ENCODE measurements at places on chromosomes 12 and 14.

GRCh38 chr12:116818341-116818856 lies 62.8 kb downstream of the HRK start:
- peak; percentile 4 for DNase-seq

- DNase-seq, result no peak
Observed at GRCh38 chr14:70254476-70254961, 65.8 kb upstream of the SLC8A3 start.

GRCh38 chr12:93319523-93320050 lies 58.1 kb upstream of the NUDT4 start:
- DNase-seq, result no peak

DNA sequence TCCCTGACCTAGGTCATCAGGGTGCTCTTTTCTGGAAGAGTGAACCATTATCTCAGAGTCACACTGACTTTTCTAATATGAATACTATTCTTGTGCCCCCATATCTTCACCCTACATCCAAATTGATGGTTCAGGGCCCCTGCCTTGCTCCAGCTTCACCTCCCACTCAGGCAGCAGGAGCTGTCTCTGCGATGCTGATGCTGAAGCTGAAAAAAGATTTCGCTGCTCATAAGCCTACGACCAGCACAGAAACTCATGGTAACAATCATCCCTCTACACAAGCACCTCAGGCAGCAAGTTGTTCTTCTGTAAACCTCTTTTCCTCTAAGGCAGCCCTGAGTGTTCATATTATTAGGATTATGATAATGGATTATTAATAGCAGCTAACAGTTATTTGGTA lies 3.2 kb downstream of the ARF3 start:
- DNase-seq, result no peak

DNA sequence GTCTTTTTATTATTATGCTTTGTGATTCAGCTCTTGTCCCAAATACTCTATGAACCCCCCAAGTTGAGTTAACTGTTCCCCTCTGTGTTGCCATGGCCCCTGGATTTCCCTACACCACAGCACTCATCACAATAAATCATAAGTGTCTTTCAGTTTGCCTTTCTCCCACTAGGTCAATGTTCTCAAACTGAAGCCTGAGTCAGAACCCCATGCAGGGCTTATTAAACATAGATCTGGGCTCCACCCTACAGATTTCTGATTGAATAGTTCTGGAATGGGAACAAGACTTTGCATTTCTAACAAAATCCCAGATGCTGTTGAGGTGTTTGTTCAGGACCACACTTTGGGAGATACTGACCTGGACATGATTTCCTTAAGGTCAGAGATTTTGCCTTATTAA lies 199.4 kb downstream of the TBX5 start:
- DNase-seq, result no peak

GRCh38 chr12:64991121-64991611 lies 129.9 kb downstream of the WIF1 start:
- DNase-seq, result no peak

GRCh38 chr14:75064205-75064567 lies 362 bp upstream of the ACYP1 start:
- DNase-seq, result no peak

- DNase-seq, result no peak
Observed at GRCh38 chr14:31529053-31529452, 32.2 kb upstream of the NUBPL start.

DNA sequence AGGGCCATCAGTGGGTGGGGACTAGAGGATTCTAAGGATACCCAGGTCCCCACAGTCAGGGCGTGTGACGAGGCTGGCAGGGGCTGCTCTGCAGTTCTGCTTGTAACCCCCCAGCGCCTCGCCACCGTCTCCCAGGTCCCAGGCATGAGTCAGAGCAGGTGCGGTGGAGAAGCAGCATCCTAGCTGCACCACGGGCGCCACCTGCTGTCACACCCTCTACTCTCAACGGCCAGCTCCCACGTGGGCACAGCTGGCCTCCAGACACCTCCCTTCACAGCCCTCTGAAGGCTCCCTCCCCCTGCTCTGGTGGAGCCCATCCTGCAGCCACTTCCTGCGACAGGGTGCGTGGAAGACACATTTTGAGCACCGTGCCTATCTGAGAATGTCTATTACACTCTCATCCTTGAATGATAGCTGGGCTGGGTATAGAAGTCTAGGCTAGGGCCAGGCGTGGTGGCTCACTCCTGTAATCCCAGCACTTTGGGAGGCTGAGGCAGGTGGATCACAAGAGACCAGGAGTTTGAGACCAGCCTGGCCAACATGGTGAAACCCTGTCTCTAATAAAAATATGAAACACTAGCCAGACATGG lies 6.9 kb upstream of the NUDT14 start:
- DNase-seq, result no peak

- DNase-seq, result peak; percentile 43
Observed at GRCh38 chr12:57046947-57047890, 2.7 kb downstream of the MYO1A start.

DNA sequence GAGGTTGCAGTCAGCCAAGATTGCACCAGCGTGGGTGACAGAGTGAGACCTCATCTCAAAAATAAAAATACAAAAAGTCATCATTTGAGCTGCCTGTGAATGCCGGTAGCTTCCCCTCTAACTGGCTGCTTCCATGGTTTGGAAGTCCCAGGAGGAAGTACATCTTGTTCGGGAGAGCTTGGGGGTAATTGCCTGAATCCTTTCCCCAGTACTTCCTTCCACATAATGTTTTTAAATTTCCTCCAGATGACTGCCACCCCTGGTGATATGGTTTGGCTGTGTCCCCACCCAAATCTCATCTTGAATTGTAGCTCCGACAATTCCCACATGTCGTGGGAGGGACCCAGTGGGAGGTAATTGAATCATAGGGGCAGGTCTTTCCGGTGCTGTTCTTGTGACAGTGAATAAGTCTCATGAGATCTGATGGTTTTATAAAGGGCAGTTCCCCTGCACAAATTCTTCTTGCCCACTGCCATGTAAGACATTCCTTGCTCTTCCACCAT lies 87.2 kb downstream of the SPRING1 start:
- DNase-seq, result no peak

GRCh38 chr12:8581098-8581784 lies 31.4 kb downstream of the AICDA start:
- no peak for DNase-seq

GRCh38 chr12:76226397-76226796 lies 121.8 kb downstream of the BBS10 start:
- no peak for DNase-seq

DNA sequence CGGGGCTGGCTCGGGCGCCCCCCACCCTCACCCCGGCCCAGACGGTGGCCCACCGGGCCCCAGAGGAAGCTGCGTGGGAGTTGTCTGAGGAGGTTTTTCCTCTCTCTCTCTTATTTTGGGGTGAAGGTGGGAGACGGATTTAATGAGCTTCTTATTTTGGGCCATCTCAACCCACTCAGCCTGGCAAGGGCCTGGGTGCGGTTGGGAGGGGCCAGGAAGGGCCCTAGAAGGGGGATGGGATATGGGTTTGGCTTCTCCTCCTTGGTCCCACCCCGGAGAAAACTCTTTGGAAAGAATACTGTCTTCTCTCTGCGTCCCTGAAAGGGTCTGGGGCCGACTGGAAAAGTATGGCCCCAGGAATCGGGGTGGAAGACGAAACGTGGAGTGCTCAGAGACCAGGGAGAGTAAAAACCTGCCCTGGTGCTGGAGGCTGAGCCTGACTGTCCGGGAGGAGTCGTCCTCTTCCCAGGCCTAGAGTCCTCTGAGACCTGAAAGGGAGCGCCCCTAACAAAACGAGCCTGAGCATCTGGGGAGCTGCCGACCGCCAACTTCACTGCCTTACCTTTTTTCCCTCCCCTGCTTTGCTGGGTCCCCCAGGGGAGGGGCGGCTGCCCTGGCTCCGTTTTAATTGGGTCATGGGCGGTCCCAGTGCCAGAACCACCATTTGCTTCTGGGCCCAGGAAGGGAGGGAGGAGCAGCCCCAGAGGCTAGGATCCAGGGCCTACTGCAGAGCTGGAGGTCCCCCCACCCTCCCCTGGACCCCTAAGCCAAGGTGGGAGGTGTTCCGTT lies 1.6 kb downstream of the MMP14 start:
- no peak for DNase-seq

GRCh38 chr12:128076188-128076587 lies 190.8 kb upstream of the TMEM132C start:
- DNase-seq, result no peak

- no peak for DNase-seq
Observed at GRCh38 chr12:106978035-106978800, 8.7 kb downstream of the MTERF2 start.

DNA sequence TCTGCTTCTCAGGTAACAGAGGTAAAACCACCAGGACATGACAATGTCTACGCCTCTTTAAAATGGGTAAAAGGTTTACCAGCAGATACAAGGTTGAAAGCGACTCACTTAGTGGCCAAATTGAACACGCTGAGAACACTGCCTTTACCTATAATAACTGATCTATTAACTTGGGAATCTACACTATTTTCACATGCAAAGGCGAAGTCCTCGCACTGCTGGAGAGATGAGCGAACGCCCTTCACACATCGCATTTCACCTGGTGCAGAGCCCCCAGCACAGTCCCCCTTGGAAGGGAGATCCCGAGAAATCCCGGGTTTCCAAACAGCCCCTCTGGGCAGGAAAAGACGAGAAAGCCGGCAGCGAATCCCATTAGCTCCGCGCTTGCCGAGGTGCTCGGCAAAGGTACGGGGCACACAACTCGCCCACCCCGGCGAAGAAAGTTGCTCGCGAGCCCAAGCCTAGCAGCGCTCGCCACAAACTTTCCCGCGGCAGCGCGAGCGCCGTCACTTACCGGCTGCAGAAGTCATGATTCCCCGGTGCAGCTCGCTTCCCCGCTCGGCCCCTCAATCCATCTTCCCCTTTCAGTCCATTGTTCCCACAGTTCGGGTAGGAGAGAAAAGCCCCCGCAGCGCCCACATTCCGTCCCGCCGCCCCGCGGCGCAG lies 423 bp downstream of the FGD6 start:
- DNase-seq, result peak; percentile 23

- no peak for DNase-seq
Observed at GRCh38 chr14:83847102-83847501, 1682.8 kb upstream of the FLRT2 start.

- no peak for DNase-seq
Observed at GRCh38 chr12:126182619-126183236, 1117.5 kb downstream of the AACS start.

- no peak for DNase-seq
Observed at GRCh38 chr14:96638041-96638855, 136.1 kb downstream of the PAPOLA start.

- DNase-seq, result peak; percentile 62
Observed at GRCh38 chr12:55830601-55831446, 1.4 kb upstream of the DNAJC14 start.

GRCh38 chr14:32256576-32256975 lies 53.5 kb upstream of the RNU6-8 start:
- no peak for DNase-seq

DNA sequence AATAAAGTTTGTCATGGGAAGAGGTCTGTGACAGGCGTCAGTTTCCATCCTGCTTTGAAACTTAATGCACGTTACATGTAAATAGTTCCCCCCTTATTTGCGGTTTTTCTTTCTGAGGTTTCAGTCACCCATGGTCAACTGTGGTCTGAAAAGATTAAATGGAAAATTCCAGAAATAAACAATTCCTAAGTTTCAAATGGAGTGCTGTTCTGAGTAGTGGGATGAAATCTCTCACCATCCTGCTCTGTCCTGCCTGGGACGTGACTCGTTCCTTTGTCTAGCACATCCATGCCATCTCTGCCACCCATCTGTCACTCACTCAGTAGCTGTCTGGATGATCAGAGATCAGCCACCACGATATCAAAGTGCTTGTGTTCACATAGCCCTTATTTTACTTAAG lies 51.3 kb upstream of the DICER1 start:
- no peak for DNase-seq

- DNase-seq, result peak; percentile 82
Observed at GRCh38 chr12:67648521-67649260, at the start of gene DYRK2. Gene DYRK2, plus strand, starts transcription at chr12:67648745. Its CDS starts 389 bp downstream, at chr12:67649134.

DNA sequence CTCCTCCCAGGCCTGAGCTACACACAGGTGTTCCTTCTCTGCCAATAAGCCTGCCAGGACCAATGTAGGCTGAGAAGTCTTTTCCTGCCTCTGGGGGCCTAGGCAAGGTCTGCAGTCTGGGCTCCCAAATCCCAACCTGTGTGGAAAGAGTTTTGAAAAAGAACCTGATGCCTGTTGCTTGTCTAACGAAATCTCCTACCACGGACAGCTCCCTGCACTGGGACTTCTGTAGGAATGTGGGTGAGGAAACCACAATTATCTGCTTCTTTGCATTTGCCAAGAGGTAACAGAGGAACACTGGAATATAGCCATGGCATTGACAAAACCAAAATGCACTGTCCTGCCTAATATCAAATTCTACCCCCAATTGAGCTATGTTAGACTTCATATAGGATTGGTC lies 877.0 kb upstream of the TMEM132C start:
- no peak for DNase-seq

DNA sequence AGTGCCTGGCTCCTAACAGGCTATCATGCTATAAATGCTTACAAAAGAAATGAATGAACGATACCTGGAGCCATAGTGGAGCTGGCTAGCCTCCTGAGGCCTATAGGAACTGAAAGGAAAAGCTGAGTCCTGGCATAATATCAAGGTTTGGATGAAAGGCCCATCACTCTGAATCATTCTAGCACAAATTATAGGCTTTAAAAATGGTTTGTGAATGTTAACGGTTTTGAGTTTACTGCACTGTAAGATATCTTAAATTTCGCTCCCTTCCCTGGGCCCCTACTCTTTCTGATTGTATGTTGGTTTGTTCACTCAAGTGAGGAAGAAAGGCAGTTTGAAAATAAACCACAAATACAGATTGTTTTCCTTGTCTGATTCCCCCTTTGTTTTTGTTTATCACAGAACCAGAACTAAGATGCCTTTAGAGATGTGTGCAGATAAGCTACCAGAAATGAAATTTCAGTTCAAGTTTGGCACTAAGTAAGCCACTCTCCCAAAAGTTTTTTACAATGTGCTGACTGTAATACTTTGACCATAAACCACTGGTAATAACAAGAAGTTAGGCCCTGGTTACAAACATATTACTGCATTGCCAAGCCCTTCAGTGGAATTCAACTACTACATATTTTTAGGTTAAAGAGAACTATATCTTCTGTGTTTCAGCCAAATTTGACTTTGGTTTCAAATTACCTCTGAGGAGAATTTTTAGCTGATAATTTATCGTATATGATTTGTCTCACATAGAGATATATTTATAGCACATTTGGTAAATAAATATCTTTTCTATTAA lies 89.5 kb downstream of the ALX1 start:
- DNase-seq, result no peak

- DNase-seq, result no peak
Observed at GRCh38 chr14:93155667-93156066, 29.0 kb downstream of the MOAP1 start.

DNA sequence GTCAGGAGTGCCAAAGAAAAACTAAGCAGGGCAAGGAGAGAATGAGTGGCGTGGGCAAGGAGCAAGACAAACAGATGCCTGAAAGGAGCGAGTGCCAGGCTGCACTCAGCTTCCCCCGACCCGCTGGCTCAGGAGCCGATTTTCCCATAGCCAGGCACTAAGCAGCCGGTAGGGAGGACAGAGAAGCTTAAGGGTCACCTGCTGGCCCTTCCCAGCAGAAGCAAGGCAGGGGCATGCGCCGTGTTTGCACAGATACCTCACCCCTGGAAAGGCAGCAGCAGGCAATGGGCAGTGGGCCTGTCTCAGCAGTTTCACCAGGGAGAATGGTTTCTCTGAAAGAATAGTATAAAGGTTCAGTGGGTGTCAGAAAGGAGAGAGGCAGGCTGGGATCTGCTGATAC lies 104.9 kb upstream of the FKBP4 start:
- no peak for DNase-seq

GRCh38 chr12:52806821-52807543 lies 6.9 kb downstream of the KRT4 start:
- no peak for DNase-seq

GRCh38 chr14:93381644-93382043 lies 34.7 kb downstream of the COX8C start:
- DNase-seq, result no peak

GRCh38 chr12:25883026-25883916 lies 75.2 kb upstream of the RASSF8 start:
- DNase-seq, result no peak

All from CD4-positive, alpha-beta T cell treated with Interleukin-21 for 1 hour (primary cell).